ENCODE measurements at places on chromosomes 11 and 22. TPM values are rescaled to one million over a fixed set of nuclear protein-coding genes. Genes with fewer than 3 reads are reported as not detected.

DNA sequence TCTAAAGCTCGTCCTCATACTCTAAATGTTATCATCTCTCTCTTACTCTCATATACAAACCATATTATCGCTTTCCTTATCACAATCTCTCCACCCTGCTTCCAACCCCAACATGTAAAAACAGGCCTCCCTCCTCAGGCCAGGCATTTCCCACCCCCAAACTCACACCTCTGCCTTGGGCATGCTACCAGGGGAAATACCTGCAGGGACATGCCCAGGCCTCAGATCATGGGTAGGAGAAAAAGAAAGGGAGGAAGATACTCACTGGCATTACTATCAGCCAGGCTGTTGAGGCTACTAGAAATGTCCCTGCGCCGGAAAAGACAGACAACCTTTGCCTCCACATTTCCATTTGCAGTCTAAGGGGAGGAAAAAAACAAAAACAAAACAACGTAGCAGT lies 1.8 kb downstream of the MTA2 start:
- no peak for DNase-seq
- H3K36me3 ChIP-seq, result peaks cover 57% of the 10 kb centered on the region
- H3K4me3 ChIP-seq, result peak overlapping the region; percentile 100
- H3K27me3 ChIP-seq, result no peaks in the 10 kb centered on the region

DNA sequence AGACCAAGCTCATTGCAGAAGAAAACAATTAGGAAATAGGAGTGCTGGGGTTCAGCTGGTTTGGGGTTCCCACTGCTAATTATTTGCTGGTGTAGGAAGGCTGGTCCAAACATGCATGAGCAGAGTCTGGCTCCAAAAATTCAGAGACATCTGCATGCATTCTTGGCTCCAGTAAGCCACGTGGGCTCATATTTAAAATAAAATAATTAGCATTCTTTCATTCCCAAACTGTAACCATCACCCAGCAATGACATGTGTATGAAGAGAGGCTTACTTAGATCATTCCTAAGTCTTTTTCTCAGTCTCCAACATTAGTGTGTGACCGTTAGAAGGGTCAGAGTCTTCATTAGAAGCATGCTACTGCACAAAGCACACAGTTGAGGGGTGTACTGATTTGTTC lies 58.4 kb downstream of the EFCAB6 start:
- no peaks in the 10 kb centered on the region for H3K4me1 ChIP-seq
- H3K4me3 ChIP-seq, result no peak overlapping the region
- no peaks in the 10 kb centered on the region for H3K36me3 ChIP-seq
- H3K27ac ChIP-seq, result no peak overlapping the region
- no peak for DNase-seq

- H3K27ac ChIP-seq, result no peak overlapping the region
- no peaks in the 10 kb centered on the region for H3K36me3 ChIP-seq
- no peak overlapping the region for H3K4me3 ChIP-seq
- DNase-seq, result no peak
- no peaks in the 10 kb centered on the region for H3K4me1 ChIP-seq
These were observed 110.5 kb upstream of the THY1 start for GRCh38 chr11:119533462-119533861.

The RPS3 gene
- 4,753 TPM for total RNA-seq

The FGF19 gene
- total RNA-seq, result not detected
